ENCODE measurements at places on chromosomes 5 and 9.

DNA sequence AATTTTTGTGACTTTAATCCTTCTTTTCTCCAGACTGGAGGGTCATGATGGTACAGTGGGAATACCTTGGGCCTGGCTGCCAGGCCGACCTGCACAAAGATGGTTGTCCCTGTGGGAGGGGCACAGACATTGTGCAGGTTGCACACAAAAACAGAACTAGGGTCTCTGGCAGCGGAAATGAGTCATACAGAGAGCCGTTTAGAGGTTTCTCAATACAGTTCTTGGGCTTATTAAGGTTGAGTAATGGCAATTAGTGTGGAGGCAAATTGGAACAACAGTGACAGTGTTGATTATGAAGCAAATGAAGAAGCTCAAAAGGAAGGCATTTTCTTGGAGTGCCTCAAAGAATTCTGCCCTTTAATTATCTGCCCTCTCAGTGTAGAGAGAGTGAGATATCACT is 173.6 kb downstream of the TENT4A start:
- DNase-seq = no peak

- DNase-seq = no peak
Measured at GRCh38 chr9:81804306-81804705, 115.0 kb upstream of the TLE1 start.

GRCh38 chr9:129143031-129143927 is 32.1 kb downstream of the PTPA start:
- peak; percentile 58 for DNase-seq

- DNase-seq = no peak
Measured at GRCh38 chr5:153885141-153885540, 153.6 kb downstream of the FAM114A2 start.

GRCh38 chr9:2291980-2292704 is 277.0 kb downstream of the SMARCA2 start:
- DNase-seq = no peak

- DNase-seq = no peak
Measured at GRCh38 chr5:96984506-96985192, 48.8 kb downstream of the LNPEP start.

DNA sequence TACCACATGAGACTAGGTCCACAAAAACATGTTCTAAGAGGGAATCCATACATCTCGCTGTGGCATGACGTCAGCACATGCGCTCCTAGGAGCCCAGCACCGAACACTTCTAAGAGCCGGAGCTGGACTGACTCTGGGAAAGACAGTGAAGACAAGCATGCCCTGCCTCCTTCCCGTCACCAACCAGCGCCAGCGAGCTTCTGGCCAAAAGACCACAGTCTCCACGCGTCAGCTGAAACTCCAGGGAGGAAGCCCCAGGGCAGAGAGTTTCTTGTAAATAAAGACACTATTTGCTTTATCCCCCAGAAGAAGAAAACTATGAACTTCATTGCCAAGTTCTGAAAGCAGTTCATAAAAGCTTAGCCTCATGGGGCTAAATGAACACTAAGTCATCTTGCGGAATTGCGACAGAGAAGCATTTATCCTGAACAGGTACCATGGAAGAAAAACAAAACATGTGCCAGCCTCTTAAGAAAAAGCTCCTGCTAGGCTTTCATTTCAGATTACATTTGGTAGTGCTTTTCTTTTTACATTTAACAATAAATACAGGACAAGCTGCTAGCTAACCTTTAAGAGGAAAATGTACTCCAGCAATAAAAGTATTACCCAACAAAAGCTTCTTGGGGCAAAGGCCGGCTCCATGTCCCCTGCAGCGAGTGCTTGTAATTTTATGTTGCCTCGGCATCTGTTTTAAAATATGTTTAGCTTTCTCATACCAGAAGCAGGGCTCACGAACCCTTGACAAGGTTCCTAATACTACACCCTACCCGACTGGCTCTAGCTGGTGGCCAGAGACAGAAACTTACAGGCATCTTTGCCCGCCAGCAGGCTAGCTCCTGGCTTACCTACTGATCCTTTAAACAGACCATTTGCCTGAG is 96.5 kb downstream of the PRRT1B start:
- DNase-seq = no peak

GRCh38 chr9:16321461-16322119 is 548.9 kb downstream of the BNC2 start:
- DNase-seq = no peak

GRCh38 chr5:35029333-35029732 is 18.4 kb downstream of the AGXT2 start:
- no peak for DNase-seq

DNA sequence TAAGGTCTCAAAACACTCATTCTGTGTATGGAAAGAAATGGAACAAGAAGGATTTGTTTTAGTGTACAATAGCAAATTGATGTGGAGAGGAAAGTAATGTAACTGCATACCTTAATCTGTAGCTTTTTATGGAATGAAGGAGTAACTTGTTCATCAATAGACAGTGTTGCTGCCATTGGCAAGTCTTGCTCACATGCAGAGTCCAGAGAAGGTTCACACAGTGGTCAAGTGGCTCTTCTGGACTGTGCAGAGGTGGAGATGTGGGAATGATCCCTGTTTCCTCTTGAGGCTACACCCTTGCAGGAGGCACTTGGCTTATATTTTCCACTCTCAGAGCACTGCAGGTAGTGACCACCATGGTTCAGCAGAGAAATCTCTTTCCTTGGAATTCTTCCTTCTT is 132.9 kb upstream of the ANKH start:
- DNase-seq = no peak

- DNase-seq = no peak
Measured at GRCh38 chr5:35938568-35939227, at the start of gene CAPSL. TSS of gene CAPSL (minus strand) at chr5:35938622. CDS start at chr5:35921120, 17,502 bp downstream.

- peak; percentile 49 for DNase-seq
Measured at GRCh38 chr9:131270171-131271015, 5.9 kb downstream of the FAM78A start.

- DNase-seq = no peak
Measured at GRCh38 chr9:127370672-127371648, 26.0 kb upstream of the SLC2A8 start.

DNA sequence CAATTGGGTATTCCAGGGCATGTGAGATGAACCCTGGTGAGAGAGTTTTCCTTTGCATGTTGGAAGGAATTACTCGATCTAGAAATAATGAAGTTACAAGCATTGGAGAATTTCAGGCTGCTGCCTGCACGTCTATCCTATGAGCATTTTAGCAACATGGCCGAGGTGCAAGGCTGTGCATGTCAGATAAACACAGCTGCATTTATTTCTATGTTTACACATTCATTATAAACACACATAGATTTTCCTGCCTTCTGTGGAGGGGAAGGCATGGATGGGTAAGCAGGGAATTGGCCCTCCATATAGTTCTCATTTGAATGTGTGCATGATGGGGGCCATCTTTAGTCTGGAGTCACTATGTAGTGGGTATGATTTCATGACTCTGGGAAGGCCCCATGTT is 42.3 kb downstream of the AOPEP start:
- DNase-seq = no peak

GRCh38 chr5:132011622-132012343 is at the start of gene ACSL6:
TSS of gene ACSL6 (minus strand) at chr5:132011658. CDS start at chr5:132011553, 105 bp downstream.
- peak; percentile 44 for DNase-seq

GRCh38 chr9:87683751-87684626 is 41.9 kb upstream of the CTSL start:
- no peak for DNase-seq

GRCh38 chr5:67858471-67859031 is 357.0 kb upstream of the PIK3R1 start:
- DNase-seq = no peak

DNA sequence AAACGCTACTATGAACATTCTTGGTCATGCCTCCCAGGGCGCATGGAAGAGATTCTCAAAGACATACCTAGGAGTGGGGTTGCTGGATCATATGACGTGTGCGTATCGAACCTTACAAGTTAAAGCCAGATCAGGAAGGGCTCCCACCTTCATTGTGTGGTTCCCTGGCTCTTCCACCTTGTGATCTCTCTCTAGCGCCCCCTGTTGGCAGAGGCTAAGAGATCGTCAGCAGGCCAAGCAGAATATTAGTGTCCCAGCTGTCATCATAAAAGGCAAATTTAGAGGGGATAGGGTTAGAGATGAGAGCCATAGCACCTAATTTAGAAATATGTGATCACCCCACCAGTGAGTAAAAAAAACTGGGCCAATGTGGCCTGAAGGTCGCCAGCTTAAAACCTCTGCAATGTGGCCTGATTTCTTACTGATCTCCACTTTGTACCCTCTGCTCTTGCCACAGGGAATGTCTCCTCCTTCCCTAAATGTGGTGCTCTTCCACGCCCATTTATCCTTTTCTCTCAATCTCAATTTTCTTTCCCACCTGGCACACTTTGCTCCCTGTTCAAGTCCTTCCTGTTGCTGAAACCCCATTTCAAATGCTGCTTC is 91.7 kb upstream of the SHB start:
- DNase-seq = peak; percentile 35

- DNase-seq = no peak
Measured at GRCh38 chr9:126906091-126906490, 8.5 kb upstream of the RALGPS1 start.

GRCh38 chr9:105975886-105976645 is 281.7 kb downstream of the TMEM38B start:
- no peak for DNase-seq

DNA sequence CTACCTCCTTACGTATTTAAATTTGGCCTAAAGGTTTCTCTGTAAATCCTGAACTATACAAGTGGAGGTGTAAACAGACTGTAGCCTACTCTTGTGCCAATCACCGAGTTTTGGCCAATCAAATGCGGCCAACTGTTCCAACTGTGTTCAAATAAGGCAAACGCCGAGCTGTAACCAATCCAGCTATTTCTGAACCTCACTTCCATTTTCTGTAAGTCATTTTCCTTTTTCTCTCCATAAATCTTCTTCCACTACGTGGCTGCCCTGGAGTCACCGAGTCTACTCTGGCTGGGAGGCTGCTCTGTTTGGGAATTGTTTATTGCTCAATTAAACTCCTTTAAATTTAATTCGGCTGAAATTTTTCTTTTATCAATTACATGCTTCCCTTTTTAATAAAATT is 58.4 kb downstream of the S1PR3 start:
- DNase-seq = no peak

GRCh38 chr9:35714123-35714522 is 17.9 kb downstream of the TLN1 start:
- DNase-seq = no peak

GRCh38 chr9:114310471-114311450 is 12.1 kb upstream of the ORM1 start:
- no peak for DNase-seq

- peak; percentile 22 for DNase-seq
Measured at GRCh38 chr5:82641331-82642003, 363.3 kb upstream of the RPS23 start.

DNA sequence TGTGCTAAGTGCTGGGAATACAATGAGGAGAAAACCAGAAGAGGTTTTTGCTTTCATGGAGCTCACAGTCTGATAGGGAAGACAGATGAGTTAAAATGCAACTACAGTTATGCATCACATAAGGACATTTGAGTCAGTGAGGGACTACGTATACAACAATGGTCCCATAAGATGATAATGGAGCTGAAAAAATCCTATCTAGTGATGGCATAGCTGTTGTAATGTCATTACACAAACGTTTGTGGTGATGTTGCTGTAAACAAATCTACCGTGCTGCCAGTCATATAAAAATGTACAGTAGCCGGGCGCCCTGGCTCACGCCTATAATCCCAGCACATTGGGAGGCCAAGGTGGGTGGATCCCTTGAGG is 110.1 kb upstream of the RAD23B start:
- DNase-seq = no peak

- no peak for DNase-seq
Measured at GRCh38 chr9:8206720-8207119, 407.1 kb upstream of the DMAC1 start.

DNA sequence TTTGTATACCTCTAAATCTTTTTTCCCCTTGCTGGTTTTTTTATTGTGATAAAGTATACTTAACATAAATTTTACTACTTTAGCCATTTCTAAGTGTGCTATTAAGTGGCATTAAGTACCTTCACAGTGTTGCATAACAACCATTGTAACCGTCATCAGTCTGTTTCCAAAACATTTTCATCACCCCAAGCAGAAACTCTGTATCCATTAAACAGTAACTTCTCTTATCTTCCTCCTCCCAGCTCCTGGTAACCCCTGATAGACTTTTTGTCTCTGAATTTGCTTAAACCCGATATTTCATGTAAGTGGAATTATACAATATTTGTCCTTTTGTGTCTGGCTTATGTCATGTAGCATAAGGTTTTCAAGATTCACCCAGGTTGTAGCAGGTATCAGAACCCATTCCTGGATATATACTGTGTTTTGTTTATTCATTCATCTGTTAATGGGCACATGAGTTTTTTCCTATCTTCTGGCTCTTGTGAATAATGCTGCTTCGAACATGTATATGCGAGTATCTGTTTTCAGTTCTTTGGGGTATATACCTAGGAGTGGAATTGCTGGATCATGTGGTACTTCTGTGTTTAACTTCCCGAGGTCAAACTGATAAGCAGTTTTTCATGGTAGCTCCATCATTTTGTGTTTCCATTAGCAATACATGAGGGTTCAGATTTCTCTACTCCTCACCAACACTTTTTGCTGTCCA is 66.4 kb downstream of the EHMT1 start:
- DNase-seq = no peak

- no peak for DNase-seq
Measured at GRCh38 chr5:173997331-173997730, 8.4 kb downstream of the C5orf47 start.

DNA sequence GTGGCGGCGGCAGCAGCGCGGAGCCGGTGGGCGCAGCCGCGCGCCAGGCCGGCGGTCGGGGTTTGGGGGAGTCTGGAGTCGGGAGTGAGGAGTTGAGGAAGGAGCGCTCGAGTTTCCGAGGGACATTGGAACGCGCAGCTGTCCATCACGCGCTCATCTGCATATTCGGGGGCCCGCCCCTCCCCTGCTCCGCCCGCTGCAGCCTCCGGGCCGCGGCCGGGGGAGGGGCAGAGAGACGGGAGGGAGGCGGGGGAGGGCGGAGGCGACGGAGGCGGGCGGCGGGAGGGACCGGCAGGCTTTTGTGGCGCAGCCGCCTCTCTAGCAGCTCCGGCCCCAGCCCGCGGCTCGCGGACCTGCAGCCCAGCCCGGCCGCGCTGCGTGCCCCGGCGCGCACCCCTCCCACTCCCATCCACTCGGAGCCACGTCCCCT is at the start of gene IRX2:
Gene IRX2 (minus strand): TSS at position 86 of the 430 bp plus-strand sequence. CDS start 264 bp downstream, outside the sequence.
- no peak for DNase-seq

DNA sequence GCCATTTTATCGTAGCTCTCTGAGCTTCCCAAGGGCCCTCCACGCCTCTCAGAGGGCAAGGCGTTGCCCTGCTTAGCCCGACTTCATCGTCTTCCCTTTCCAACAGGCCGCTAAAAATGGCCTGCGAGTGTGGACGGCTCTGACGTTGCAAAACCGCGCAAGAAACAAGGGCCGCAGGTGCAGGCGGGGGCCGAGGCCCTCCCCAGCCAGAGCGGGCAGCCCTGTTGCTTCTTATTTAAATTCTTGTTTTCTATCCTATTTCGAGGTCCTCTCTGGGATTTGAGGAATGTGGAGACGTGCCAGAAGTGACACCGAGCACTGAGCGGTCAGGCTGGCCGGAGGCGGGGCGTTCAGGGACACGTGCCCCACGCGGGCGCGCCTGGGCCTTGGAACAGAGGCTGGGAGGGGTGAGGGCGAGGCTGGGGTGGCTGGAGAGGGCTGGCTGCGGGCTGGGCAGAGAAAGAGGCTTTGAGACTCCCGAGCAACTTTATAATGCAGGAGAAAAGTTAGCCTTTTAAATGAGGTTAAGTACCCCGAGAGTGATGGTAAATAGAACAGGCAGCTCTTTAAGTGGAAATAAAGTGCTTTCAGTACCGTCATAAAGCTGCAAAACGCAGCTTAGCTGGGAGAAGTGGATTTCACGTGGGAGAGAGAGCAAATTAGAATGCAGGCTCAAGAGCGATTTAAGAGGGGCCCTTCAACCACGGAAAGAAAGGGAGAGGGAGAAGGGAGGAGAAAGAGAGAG is 243.6 kb downstream of the AUH start:
- DNase-seq = no peak
